ENCODE measurements at places on chromosomes 5 and 9.

DNA sequence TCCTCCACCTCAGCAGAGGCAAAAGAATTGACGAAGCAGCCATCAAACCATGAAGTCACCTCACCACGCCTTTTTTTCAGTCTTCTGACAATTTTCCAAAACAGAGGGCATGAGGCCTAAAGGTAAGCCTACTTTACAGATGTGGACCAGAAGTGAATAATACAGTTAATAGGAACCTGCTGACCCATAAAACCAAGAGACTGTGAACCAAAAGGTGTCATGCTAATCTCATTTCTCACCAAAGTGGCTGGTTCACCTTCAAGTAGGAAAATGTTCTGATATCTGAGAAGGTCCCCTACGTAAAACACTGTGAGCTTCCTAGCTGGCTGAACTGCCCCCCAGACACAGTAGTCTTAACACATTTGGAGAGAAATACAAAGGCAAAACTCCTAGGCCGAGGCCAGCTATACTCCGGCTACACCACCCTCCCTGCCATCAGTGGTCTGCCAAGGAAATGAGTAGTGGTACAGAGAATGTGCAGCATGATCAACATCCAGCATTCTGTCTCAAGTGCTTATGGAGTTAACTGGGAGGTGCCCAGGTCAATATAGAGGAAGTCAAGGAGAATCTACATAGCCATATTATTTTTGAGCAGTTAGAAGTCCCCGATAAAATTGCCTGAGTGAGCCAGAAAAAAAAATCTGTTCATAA, 19.3 kb upstream of the F2RL2 start:
- DNase-seq = no peak

DNA sequence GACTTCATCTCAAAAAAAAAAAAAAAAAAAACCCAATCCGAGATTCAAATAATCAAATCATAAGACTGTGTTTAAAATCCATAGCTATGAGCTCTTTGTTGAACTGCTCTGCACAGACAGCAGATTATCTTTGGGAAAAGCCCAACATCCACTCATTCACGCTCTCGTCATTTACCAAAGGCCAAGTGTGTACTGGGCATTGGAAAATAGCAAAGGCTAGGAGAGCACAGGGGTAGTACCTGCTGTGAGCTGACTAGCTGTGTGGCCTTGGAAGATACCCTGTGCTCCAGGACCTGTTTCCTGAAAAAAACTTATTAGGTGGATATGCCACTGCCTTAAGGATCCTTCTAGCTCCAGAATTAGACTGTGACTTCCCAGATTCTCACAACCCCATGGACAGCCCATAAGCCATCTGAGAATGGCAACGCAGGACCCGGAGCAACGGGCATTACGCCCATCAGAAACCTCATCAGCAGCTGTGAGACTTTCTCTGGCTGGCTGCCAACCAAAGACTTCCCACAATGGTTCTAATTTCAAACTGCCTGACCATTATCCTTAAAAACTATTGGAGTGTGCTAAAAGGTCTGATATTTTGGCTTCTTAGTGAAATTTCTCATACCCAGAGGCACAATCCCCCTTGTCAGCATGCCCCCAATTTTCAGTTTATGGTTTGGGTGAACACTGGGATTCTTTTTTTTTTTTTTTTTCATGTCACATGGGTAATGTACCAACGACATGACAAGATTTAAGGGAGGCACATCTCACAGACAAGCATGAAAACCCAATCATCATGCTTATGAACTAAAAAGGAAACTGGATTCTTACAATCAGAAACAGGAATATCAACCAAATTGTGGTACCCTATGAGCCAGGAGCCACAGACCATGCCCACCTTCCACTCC, 16.8 kb downstream of the SERINC5 start:
- no peak for DNase-seq

- no peak for DNase-seq
Observed at GRCh38 chr5:154352960-154353548, 92.7 kb upstream of the SAP30L start.

- peak; percentile 20 for DNase-seq
Observed at GRCh38 chr9:83937861-83938455, 16.7 kb upstream of the KIF27 start.

GRCh38 chr5:402615-403359, 40.2 kb upstream of the EXOC3 start:
- no peak for DNase-seq

- DNase-seq = no peak
Observed at GRCh38 chr5:153276151-153276550, 214.3 kb upstream of the GRIA1 start.

Data from effector CD4-positive, alpha-beta T cell (primary cell).